ENCODE measurements at places on chromosomes 13 and 19.

DNA sequence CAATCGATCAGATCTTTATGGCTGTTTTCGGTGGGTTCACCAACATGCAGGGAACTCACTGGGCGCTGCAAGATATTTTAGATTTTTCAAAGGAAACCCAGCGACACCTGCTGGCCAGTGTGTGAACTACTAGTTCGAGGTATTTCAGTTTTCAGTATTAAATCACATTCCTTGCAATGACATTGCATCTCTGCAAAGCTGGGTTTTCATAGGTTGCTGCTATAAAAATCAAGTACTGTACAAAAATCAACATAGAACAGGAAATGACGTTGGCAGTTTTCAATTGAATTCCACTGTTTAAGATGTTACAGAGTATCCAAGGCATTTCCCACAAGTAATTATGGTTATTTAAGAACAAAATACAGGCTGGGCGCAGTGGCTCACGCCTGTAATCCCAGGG, 17.6 kb downstream of the LIG1 start:
- DNase-seq, result peak; percentile 84

DNA sequence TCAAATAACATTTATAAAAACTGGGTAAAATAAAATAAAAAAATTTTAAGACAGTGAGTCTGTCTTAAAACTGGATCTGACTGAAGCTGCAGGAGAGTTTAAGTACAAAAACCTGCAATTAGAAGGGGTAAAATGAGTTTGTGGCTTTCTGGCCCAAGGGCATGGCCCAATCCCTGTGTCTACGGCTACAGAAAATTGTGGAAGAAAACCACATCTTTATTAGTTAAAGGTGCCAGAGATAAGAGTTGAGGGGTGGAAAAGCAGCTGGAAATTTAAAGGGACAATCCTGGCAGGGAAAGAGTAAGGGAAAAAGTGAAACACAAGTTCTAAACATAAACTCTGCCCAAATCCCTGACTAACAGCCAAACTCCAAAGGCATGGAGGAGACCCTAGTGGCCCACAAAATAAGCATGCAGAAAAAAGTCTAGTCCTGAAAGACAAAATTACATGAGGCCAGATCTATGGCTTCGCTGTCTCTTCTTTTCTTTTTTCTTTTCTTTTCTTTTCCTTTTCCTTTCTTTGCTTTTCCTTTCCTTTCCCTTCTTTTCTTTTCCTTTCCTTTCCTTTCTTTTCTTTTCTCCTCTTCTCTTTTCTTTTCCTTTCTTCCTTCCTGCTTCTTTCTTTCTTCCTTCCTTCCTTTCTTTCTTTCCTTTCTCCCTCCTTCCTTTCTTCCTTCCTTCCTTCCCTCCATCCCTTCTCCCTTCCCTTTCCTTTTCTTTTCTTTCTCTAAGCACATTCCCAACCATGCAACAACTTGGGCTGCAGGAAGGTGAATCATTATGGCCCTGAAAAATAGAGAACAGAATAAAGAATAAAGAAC, 23.5 kb upstream of the DLEU7 start:
- no peak for DNase-seq

- peak; percentile 69 for DNase-seq
These were observed 878 bp upstream of the ADAMTSL5 start for GRCh38 chr19:1513499-1514294.

DNA sequence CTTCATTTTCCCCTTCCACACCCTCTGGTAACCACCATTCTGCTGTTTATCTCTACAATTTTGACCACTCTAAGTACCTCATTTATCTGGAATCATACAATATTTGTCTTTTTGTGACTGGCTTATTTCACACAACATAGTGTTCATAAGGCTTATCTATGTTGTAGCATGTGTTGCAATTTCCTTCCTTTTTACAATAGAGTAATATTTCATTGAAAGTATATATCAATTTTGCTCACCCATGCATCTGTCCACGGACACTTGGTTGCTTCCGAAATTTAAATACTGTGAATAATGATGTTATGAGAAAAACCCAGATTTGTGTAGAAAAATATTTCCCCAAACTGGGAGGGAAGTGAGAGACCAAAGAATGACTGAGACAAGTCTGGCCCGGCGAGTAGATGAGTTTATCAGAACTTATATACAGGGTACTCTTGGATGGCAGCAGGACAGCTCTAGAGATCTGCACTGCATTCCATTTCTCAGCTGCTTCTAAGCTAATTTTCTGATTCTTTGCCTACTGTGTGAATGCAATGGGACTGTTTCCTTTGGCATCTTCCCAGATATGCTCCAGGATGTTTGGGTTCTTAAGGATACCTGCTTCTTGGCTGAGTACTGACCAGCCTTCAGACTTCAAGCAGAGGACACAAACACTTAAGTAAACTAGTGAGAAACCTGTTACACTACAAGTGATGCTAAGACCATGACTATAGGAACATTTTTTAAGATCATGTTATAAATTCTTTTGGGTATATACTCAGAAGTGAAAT, 834.0 kb upstream of the PCDH9 start:
- no peak for DNase-seq

DNA sequence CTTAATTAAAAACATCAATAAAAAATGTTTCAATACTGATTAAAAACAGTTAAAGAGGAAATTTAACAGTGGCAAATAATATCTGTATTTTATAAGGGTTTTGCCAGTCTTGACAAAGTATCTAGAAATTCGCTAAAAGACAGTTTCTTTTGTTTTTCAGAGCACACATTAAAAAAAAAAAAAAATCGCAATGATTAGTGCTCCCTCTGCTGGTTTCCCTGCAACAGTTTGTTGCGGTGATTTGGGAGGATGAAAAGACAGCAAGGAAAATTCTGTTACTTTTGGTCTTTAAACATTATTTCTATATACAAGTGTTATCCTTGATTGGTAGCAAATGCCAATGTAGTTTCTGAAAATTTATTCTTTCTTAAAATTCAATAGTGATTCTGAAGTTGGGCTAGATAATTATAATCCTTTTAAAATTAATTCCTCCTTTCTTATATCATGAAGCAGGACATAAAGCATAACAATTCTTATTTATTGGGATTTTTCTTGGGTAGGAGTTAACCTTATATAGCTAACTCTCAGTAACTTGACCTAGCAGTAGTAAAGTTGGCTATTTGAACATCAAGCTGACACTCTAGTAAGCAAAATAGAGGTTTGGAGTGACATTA, 23.1 kb upstream of the SPRY2 start:
- peak; percentile 46 for DNase-seq

- DNase-seq, result no peak
These were observed 32.2 kb upstream of the TPT1 start for GRCh38 chr13:45373162-45373547.

- no peak for DNase-seq
These were observed 47.8 kb downstream of the KLF5 start for GRCh38 chr13:73106513-73107178.

GRCh38 chr13:88103824-88104223, 432.7 kb downstream of the SLITRK5 start:
- no peak for DNase-seq

GRCh38 chr13:112131713-112132113, 64.8 kb downstream of the SOX1 start:
- no peak for DNase-seq

DNA sequence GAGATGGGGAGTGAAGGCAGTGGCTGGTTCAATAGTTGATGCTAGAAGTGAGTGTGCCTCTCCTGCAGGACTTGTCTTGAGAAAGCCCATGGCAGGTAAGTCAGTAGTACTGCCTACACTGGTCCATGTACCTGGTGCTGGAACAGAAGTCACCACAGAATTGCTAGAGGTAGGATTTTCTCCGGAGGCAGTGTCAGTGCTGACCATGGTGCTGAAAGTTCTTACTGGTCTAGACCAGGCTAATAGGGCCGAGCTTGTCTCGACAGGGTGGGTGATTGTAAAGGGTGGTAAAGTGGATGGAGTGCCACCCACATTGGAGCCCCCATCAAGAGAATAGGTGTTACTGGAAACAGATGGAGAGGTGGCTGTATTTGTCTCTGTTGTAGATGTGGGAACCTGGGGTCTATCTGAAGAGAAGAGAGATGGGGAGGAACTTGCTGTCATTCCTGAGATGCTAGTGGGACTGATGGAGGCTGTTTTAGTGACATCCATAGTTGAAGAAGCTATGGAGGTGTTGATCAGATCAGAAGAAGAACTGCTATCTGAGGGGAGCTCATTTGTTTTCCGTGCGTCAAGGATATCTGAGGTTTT, 36.6 kb downstream of the MUC16 start:
- DNase-seq, result peak; percentile 3

GRCh38 chr19:409516-410242, 732 bp upstream of the C2CD4C start:
- DNase-seq, result peak; percentile 27

DNA sequence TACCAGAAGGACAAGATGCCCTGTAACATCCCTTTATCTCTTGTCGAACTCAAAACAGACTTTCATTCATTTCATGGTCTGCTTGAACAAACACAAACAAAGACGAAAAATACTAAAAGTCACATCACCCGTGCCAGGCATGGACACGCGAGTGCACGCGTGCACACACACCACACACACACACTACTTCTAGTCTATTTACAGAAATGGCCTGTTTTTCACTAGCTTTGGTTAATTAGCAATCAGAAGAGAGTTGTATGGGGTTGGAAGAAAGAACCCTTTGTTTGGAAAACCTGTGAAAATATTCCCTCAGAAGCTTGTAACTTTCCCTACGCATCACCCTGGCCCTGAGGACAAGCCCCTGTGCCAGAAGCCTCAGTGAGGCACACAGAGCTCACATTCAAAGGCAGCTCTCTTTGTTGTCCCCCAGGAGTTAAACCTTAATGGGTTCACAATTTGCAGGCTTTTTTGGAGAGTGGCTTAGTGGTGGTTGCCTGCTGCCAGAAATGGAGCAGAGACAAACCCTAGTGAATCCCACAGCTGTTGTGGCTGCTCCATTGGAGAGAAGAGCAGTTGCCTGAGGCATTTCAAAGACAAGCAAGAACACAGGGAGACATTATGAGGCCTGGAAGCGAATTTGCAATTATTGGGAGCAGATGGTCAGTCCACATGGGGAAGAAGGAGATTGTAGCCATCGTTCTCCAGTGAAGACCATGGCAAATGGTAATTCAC, 55.9 kb downstream of the STARD13 start:
- DNase-seq, result no peak

- DNase-seq, result peak; percentile 55
These were observed 61.9 kb upstream of the ATP12A start for GRCh38 chr13:24618011-24618955.

- DNase-seq, result no peak
These were observed 44.7 kb downstream of the GARRE1 start for GRCh38 chr19:34298891-34299520.

DNA sequence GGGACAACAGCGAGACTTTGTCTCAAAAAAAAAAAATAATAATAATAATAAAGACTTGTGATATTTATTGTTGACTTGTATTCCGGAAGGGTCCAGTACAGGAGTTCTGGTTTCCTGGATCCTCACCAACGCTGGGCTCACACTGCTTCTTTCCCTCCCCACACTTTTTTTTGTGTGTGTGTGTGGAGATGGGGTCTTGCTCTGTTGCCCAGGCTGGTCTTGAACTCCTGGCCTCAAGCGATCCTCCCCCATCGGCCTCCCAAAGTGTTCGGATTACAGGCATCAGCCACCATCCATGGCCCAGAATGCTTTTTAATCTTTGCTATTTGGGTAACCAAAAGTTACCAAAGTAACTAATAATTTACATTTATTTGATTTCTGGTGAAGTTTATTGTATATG, 39.1 kb downstream of the SIPA1L3 start:
- no peak for DNase-seq

DNA sequence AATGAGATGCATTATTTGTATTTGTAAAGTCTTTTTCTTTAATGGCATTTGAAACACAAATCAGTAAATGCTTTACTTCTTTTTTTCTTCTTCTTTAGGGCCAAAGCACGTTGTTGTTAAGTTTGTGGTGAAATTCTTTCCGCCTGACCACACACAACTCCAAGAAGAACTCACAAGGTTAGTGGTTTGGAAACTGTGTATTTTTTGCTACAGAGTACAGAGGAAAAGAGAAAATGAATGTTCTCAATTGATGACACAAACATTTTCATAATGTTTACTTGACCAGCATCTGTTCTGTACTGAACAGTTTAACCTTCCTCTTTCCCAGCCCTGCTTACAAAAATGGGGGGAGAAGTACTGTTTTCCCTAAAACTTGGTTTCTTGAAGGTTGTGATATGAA, 190.9 kb upstream of the RNF113B start:
- DNase-seq, result no peak

DNA sequence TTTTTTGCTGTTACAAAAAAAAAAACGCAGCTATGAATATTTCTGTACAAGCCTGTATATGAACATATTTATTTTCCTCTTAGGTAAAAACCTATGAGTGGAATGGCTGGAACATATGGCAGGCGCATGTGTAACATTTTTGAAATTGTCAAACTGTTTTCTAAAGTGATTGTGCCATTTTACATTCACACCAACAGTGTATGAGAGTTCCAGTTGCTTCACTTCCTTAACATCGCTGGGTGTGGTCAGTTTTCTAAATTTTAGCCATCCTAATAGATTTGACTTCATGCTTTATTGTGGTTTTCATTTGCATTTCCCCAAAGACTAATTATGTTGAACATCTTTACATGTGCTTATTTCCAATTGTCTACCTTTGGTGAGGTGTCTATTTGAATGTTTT, 306.8 kb downstream of the KCNRG start:
- DNase-seq, result no peak

- no peak for DNase-seq
These were observed 77.6 kb downstream of the LRCH1 start for GRCh38 chr13:46630431-46631178.

- DNase-seq, result peak; percentile 75
These were observed 88.8 kb downstream of the ARHGEF7 start for GRCh38 chr13:111203736-111204389.

DNA sequence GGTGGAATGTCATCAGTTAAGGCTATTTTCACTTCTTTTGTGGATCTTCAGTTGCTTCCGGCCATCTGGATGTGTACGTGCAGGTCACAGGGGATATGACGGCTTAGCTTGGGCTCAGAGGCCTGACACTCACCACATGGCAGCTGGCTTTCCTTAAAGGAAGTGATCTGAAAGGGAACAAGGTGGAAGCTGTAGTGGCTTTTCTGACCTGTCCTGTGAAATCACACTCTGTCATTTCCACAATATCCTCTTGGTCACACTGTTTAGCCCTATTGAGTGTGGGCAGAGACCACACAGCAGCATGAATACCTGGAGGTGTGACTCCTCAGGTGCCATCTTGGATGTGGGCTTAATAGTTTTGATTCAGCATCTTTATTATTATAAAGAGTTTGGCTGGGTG, 4.5 kb upstream of the BAX start:
- no peak for DNase-seq

DNA sequence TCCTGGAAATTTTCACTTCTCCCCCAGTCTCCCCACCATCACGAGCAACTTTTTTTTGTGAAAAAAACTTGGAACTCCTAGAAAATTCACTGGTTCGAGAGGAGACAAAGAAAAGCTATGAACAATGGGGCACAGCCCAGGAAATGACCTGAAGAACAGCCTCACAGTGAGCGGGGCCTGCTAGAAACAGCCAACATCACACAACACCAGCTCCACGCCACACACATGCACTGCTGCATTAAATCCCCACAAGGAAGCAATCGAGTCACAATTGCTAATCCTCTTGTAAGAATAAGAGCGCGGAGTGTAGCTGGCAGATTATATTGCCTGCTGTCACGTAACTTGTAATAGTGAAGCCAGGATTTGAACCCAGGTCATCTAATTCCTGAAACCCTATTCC, 48.8 kb downstream of the SLC7A1 start:
- no peak for DNase-seq
